Kidney epithelial cell (primary cell): ENCODE measurements at places on chromosomes 7 and 10. TPM values are rescaled to one million over a fixed set of nuclear protein-coding genes. Genes with fewer than 3 reads are reported as not detected.

DNA sequence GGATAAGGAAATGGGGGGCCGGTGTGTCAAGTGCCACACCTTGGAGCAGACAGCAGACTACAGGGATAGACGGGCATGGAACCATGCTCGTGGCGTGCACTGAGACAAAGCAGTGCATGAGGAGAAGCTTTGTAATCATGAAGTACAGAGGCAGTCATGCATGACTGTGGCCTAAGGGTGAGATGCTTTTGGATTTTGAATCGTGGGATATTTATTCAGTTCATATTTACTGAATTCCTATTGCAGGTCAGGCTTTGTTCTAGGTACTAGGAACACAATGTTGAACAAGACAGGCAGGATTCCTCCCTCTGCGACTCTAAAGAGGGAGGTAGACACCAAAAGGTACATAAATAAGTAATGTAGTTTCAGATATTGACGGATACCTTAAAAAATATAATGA lies 597.6 kb downstream of the PARD3 start:
- DNase-seq = no peak

DNA sequence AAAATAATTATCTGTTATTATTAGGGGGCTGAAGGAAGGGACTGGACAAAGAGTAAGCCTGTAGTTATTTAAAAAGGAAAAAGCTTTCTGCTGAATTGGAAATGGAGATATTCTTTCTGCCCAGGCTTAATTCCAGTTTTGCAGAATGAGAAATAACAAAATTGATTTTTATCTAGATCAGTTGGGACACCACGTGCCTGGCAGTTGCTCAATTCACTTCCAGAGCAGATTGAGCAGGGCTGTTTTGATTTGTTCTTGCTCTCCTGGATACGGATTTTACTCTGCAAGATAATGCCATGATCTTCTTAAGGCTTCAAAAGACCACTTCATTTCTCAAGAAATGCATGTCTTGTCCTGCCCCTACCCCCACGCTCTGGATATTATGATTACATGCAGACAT lies 524.3 kb downstream of the TCERG1L start:
- DNase-seq = no peak

GRCh38 chr7:35581605-35582210 lies 113.2 kb downstream of the HERPUD2 start:
- no peak for DNase-seq

DNA sequence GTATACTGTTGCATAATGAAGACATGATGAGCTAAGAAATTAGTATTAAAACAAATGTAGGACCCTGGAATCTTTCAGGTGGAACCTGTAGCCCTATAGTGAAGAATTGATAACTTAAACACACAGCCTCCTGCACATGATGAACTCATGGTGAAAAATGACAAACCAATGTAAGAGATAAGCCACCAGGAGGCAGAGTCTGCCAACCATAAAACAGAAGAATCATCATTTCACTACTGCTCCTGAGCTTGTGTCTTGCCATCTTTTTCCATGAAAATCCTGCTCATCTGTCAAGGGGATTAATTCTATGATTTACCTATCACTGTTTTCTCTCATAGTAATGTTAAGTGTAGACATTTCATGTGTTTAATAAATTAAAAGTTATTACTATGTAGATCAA lies 363.9 kb downstream of the MALRD1 start:
- DNase-seq = peak; percentile 4

DNA sequence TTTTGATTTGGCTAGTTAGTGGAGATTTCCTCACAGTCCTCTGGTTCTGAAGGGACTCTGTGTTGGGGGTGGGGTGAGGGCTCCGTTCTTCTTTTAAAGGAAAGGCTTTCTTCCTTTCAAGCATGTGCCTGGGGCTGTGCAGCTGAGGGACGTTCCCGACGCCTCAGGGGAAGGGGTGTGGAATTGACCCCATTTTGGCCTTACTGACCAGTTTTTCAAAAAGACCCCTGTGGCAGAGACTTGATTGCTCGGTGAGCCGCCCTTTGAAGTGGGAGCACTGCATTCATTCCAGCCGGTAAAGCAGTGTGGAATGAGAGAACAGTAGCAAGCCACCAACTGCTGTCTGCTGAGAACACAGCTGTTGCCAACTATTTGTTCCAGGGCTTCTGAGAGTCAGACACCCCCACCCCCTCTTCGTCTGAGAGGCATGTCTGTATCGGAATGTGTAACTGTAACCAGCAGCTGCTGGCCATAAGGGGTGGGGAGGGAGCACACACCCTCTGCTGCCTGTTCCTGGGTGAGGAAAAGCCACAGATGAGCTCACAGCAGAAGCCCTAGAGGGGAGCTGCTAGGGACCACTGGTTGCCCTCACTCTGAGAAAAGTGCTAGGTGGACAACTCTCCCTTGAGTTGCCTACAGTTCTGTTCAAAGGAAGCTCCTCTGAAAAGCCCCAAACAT lies 33.2 kb downstream of the WBP1L start:
- peak; percentile 98 for DNase-seq

The AMPH gene
- 0.25 and 0.34 TPM in 2 replicates for total RNA-seq

DNA sequence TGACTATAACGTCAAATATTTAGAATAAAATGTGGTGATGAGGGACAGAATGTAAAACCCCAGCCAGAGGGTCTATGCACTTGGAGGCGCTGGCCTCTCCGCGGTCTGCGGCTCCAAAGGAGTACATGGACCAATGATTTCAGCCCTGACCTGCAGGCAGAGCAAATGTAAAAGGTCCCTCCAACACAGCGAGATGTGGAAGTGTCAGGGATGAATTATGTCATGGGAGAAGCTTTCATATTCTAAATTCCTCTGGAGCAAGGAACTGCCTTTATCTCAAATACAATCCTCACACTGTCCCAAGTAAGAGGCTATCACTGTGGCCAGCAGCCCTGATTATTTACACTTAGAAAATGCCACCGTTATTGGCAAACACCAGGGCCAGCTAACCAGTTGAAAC lies 139.4 kb downstream of the GFRA1 start:
- no peak for DNase-seq

DNA sequence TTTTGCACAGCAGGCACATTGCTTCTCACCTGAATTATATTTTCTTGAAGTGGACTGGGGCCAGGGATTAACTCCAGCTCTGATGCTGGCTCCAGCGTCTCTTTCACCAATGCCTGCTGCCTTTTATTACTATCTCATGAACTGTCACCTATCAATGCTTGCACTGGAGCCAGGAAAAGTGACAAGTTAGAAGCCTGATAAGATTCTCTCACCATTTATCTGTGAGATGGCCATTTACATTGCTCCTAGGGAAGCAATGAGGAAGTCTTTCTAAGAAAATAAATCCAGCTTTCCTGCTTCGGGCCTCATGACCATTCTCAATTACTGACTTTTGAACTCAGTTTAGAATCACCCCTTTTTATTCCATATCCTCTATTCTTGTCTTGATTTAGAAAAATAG lies 48.5 kb upstream of the LRRTM3 start:
- DNase-seq = no peak
